Stimulated activated CD8-positive, alpha-beta memory T cell treated with anti-CD3 and anti-CD28 coated beads, Interleukin-2, amount 100 ng/mL, for 1 hour (primary cell): ENCODE measurements at places on chromosomes 1 and 21.

DNA sequence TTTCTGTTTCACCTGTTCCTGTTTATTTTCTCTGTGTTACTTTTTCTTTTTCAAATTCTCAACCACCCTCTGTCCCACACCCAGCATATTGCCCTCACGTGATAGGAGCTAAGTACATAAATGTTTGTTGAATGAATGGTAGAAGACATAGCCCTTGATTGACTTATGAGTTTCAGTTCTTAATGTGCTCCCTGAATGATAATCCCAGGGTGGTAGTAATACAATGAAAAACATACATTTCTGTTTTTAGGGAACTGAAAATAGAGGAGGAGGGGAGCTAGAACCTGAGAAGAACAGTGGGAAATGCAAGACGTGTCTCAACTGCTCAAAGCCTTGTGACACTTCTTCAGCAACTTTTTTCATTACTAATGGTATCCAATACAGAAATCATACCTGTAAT lies 147.1 kb downstream of the SPATA46 start:
- DNase-seq: no peak

- DNase-seq: no peak
These were observed 78.4 kb upstream of the S1PR1 start for GRCh38 chr1:101158424-101158823.

DNA sequence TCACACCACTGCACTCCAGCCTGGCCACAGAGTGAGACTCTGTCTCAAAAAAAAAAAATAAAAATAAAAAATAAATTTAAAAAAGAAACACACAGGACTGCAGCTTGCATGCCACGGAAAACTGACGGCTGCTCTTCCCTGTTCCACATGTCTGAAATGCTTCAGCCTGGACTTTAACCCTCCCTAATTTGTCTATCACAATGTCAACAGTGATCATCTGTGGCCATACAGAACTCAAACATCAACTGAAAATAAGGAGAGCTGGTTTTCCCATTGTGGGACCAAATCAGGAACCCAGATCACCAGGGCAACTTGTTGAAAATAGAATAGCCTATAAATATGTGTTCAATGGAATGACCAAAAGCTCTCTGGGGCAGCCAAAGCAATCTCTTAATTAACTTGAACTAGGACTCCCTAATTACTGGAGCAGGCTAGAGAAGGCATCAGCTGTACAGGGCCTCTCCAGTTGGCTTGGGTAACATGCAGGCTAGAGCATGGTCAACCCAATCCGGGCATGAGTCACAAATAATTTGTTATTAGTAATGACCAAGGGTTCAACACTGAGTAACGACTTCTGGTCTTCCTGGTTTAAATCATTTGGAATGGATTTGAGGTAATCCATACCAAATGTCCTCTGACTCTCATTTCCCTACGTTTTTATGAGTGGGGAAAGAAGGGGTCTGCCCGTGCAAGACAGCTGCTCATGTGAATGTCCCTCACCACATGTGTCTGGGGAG lies 62.7 kb upstream of the KAZN start:
- no peak for DNase-seq

GRCh38 chr1:188782220-188782841 lies 1695.3 kb downstream of the BRINP3 start:
- DNase-seq: no peak

- no peak for DNase-seq
These were observed 14.0 kb downstream of the NES start for GRCh38 chr1:156663178-156663577.

DNA sequence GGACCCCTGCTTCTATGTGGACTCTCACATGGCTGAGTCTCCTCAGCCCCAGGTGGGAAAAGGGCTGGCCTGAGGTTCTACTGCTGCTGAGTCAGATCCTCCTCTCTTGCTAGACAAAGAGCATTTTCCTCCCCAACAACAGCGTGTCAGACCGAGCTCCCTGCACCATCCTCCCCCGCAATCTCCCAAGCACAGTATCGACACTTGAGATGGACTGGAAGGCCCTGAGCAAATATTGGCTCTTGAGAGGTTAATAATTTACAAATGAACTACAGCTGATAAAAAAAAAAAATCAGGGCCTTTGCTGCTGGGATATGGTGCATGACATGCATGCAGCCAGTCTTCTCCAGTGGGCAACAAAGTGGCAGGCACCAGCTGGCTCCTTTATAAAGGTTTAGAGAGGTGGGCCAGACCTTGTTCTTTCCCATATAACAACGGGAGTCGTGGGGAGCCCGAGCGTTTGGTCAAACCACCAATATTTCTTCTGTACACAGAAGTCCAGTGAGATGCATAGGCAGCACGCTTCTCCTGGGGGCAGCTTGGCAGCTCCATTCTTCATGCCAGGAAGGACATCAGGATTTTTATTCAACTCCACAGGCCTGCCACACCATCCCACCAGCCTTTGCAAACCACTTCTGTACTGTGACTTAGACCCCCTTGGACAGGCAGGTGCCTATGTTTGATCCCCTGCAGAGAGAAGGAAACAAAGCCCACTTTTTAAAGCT lies 55.4 kb upstream of the CAMK1G start:
- no peak for DNase-seq

- no peak for DNase-seq
These were observed 68.9 kb downstream of the SLC5A9 start for GRCh38 chr1:48291421-48291820.

DNA sequence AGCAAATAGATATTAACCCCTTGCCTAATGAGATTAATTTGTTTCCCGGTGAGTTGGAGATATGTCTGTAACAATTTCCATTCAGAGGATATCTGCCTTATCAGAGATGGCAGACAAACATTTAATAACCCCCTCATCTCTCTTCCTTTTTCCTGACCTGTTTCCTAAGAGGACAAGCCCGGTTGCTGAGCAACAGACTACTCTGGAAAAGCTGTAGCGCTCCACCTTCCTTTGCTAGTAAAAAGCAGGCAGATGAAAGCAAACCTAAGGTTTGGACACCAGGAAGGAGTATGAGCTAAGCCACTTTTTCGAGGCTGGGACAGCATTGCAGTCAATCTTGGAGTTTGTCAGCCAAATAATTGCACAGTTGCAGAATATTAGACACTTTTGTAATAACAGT lies 82.4 kb downstream of the RGS21 start:
- no peak for DNase-seq

DNA sequence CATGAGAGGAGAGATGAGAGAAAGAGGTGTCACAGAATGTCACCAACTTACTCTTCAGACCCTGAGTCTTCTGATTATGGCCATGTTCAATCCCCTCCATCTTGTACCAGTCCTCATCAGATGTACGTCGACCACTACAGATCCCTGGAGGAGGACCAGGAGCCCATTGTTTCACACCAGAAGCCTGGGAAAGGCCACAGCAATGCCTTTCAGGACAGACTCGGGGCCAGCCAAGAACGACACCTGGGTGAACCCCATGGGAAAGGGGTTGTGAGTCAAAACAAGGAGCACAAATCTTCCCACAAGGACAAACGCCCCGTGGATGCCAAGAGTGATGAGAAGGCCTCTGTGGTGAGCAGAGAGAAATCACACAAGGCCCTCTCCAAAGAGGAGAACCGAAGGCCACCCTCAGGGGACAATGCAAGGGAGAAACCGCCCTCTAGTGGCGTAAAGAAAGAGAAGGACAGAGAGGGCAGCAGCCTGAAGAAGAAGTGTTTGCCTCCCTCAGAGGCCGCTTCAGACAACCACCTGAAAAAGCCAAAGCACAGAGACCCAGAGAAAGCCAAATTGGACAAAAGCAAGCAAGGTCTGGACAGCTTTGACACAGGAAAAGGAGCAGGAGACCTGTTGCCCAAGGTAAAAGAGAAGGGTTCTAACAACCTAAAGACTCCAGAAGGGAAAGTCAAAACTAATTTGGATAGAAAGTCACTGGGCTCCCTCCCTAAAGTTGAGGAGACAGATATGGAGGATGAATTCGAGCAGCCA lies 8.0 kb downstream of the ELOA start:
- DNase-seq: no peak

GRCh38 chr1:118993700-118994026 lies 5.5 kb upstream of the TBX15 start:
- no peak for DNase-seq

DNA sequence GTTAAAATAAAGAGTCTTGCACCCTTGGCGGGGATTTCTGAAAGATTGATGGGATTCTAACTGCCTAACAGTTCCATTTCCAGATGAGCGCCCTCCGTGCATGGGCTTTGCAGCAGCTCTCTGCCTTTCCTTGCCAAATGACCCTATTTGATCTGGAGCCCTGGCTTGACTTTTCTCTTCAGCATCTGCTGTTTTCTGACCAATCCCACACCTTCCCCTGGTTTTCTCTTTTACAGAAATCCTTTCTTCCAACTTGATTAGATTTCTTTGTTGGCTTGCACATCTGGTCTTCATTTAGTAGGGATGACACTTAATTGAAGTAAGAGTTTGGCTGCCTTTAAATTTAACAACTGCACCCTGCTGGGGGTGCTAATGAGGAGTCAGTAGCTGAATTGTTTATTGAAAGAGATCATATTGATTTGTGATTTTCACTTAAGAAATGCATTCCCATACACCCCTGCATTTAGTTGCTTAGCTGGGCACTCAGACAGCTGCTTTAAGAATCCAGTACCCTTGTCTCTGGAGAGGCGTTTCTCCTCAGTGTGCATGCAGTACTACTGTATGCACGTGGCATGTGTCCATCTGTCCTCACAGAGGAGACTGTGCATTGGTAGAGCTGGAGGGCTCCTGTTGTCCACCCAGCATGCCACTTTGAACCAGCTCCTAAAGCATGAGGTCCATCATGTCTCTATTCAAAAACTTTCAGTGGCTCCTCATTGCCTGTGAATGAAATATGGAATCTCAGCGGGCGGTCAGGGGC lies 99.7 kb downstream of the NOS1AP start:
- no peak for DNase-seq

DNA sequence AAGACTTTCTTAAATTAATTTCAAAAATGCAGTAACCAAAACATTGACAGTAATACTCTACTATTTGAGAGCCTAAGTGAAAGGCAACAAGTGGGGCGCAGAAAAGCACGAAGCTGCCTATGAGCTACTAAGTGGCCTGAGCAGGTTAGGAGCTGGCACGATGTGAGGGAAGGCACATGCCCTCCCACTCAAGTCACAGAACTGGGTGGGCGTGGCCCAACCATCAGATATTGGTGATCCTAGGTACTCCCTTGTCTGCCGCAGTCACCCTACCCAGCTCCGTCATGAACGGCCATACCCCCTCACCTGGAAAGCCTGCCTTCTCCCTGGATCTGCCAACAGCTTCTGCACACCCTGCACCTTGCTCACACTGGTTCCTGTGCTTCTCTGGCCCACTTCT lies 40.8 kb downstream of the SSBP3 start:
- DNase-seq: no peak

DNA sequence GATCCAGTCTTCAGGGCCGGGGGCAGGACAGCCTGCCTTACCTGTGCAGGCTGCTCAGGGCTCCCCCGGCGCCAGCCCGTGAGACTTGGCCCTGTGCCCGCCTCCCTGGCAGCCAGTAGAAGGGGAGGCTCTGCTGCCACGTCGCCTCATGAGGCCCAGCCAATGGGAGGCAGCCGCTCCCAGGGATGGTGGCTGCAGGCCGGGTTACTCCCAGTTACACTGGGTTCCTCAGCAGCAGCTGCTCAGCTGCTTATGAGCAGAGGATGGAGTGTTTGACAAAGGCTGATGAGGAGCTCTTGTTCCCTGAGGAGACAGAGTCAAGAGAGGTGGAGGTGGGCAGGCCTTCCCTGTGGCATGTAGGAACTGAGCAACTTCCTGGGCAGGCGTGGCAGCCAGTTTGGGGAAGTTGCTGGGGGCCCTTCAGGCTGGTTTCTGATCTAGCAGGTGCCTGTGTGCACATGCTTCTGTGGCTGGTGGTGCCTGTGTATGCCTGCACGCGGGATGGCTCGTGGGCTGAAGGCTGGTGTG lies 5.5 kb downstream of the MFSD2A start:
- DNase-seq: no peak
